CD4-positive, alpha-beta T cell treated with Interleukin-21 for 1 hour (primary cell): ENCODE measurements at places on chromosomes 6 and 20.

GRCh38 chr6:82337688-82338257 is 25.8 kb upstream of the TPBG start:
- no peak for DNase-seq

DNA sequence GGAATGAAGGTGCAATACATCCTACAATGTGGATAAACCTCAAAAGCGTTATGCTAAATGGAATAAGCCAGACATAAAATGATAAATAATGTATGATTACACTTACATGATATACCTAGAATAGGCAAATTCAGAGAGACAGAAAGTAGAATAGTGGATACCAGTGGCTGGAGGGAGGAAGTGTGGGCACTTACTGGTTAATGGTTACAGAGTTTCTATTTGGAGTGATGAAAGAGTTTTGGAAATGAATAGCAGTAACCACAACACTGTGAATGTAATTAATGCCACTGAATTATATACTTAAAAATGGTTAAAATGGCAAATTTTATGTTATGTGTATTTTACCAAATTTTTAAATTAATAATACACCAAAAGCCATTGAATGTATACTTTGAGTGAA is 71.4 kb upstream of the CST7 start:
- DNase-seq: no peak

- no peak for DNase-seq
Measured at GRCh38 chr20:17783671-17784070, 83.9 kb downstream of the BANF2 start.

DNA sequence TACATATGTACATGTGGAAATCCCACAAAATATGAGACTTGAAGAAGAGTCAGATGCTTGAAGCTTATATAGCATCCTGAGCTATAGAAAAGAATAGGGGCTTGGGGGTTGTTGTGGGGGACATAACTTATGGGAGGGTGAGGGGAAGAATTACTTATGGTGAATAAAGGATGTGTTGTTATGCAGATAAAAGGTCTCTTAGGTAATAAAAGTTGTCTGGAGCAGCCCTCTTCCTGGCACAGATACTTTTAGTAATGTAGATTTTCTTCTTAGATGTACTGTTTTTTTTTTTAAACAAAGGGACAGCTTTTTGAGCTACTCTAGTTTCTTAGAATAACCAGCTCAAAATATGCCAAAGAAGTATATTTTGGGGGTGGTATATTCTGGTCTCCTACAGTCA is 35.9 kb downstream of the CHMP4B start:
- no peak for DNase-seq

DNA sequence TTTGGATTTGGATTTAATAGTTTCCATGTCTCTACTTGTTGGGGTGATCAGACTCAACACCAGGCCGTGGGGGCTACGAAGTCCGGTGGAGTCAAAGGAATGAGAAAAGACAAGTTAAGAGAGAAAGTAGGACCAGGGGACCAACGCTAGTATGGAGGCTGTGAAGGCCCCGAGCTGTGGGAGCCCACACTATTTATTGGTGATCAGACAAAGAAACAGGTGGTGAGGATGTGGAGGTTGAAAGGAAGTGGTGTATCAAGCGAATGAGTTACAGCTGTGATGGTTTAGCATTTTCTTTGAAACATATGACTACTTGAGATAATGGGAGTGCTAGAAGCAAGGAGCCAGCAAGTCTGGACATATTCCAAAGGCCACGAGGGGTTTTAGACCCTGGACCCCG is 62.4 kb downstream of the AKAP7 start:
- peak; percentile 46 for DNase-seq
